Kidney (tissue), 22 donors: ENCODE measurements at places on chromosomes 12 and 14. TPM values are rescaled to one million over a fixed set of nuclear protein-coding genes. Genes with fewer than 3 reads are reported as not detected.

- H3K27ac ChIP-seq, result no peak overlapping the region
- H3K27me3 ChIP-seq, result no peaks in the 10 kb centered on the region
- DNase-seq, result no peak
- H3K4me1 ChIP-seq, result no peaks in the 10 kb centered on the region
These were observed 111.6 kb downstream of the RIN3 start for GRCh38 chr14:92625213-92625612.

GRCh38 chr14:69594846-69595245 lies 16.6 kb upstream of the SUSD6 start:
- H3K27me3 ChIP-seq, result no peaks in the 10 kb centered on the region
- no peaks in the 10 kb centered on the region for H3K36me3 ChIP-seq
- H3K4me3 ChIP-seq, result no peak overlapping the region
- no peaks in the 10 kb centered on the region for H3K4me1 ChIP-seq

DNA sequence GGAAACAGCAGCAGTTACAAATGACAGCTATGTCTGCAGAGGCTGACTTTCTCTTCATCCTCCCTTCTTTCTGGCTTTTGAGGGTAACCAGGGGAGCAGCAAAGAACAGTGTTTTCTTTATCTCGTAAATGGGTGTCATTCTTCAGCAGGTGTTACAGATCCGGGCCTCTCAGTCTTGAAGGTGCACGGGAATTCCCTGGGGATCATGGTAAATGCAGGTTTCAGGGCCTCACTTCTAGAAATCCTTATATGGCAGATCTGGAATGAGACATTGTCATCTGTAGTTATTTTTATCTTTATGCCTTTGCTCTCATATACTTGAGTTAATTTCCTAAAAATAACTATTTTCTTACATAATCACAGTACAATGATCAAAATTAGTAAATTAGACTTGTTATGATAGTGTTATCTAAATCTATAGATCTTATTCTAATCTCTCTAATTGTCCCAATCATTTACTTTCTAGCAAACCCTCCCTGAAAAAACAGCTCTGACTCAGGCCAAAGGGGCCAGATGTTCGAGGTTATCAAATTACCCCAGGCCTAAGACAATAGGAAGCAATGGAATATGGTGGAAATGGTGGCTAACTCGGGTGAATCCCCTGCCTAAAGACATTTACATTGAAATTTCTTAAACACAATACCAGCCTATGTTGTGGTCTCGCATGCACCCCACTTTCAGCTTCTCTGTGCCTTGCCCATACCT lies 145.0 kb downstream of the CAND1 start:
- H3K27ac ChIP-seq, result no peak overlapping the region
- DNase-seq, result no peak
- no peaks in the 10 kb centered on the region for H3K36me3 ChIP-seq
- H3K27me3 ChIP-seq, result no peaks in the 10 kb centered on the region
- no peak overlapping the region for H3K4me3 ChIP-seq
- no peaks in the 10 kb centered on the region for H3K4me1 ChIP-seq

DNA sequence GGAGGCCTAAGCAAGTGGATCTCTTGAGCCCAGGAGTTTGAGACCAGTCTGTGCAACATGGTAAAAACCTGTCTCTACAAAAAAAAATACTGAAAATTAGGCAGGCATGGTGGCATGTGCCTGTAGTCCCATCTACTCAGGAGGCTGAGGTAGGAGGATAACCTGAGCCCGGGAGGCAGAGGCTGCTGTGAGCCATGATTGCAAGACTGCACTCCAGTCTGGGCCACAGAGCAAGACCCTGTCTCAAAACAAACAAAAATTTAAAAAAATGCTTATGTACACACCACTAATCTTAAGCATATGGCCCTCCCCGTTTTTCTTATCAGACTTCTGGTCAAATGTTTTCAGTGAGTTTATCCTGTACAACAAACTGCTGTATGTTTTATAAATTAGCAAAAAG lies 1.7 kb upstream of the GNPNAT1 start:
- no peaks in the 10 kb centered on the region for H3K27me3 ChIP-seq
- H3K27ac ChIP-seq, result no peak overlapping the region
- no peak for DNase-seq
- H3K4me1 ChIP-seq, result no peaks in the 10 kb centered on the region
- no peaks in the 10 kb centered on the region for H3K36me3 ChIP-seq

GRCh38 chr12:88111074-88111652 lies 30.7 kb downstream of the CEP290 start:
- H3K4me3 ChIP-seq, result no peak overlapping the region
- peak; percentile 49 for DNase-seq
- no peaks in the 10 kb centered on the region for H3K4me1 ChIP-seq
- no peak overlapping the region for H3K27ac ChIP-seq
- peaks cover 9% of the 10 kb centered on the region for H3K36me3 ChIP-seq
- H3K27me3 ChIP-seq, result no peaks in the 10 kb centered on the region

GRCh38 chr12:113515082-113515856 lies 43.6 kb upstream of the LHX5 start:
- peaks cover 18% of the 10 kb centered on the region for H3K27me3 ChIP-seq
- H3K27ac ChIP-seq, result no peak overlapping the region
- no peaks in the 10 kb centered on the region for H3K4me1 ChIP-seq
- H3K4me3 ChIP-seq, result no peak overlapping the region

DNA sequence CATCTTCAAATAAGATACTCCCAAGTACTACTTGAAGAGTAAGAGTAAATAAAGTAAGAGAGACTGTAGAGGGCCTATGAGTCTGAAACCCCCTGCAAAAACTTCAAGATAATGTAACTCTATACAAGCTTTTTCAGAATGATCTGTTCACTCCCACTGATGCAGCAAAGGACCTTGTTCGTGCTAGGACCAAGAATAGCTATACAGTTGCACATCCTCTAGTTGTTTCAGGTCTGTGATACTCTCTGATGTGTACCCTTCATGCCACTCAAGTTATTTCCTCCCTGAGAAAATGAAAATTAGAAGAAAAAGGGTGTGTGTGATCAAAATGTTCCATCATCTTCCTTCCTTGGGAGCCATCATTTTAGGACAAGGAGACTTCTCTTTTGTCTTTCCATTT lies 204.4 kb downstream of the ALX1 start:
- no peaks in the 10 kb centered on the region for H3K36me3 ChIP-seq
- no peaks in the 10 kb centered on the region for H3K27me3 ChIP-seq
- no peak for DNase-seq
- H3K4me3 ChIP-seq, result no peak overlapping the region
- H3K4me1 ChIP-seq, result no peaks in the 10 kb centered on the region

- no peak overlapping the region for H3K27ac ChIP-seq
- H3K4me3 ChIP-seq, result no peak overlapping the region
- no peak for DNase-seq
- no peaks in the 10 kb centered on the region for H3K27me3 ChIP-seq
- peaks cover 2% of the 10 kb centered on the region for H3K4me1 ChIP-seq
- no peaks in the 10 kb centered on the region for H3K36me3 ChIP-seq
These were observed 9.0 kb downstream of the SP1 start for GRCh38 chr12:53388932-53389331.

DNA sequence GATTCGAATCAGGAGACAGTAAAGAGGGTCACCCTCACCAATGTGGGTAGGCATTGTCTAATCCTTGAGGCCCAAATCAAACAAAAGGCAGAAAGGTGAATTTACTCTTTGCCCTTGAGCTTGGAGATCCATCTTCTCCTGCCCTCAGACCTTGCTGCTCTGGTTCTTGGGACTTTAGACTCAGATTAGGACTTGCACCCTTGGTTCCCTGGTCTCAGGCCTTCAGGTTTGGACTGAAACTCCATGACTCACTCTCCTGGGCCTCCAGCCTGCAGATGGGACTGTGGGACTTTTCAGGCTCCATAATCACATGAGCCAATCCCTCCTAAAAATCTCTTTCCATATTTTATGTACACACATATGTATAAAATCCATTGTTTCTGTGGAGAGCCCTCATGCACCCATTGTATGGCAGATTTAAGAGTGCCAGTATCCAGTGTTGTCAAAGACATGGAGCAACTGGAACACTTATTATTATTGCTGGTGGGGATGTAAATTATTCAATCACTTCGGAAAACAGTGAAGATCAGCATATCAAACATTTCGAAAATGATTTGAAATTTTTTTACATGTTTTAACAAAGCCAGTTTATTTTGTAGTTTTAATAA lies 48.7 kb downstream of the EID3 start:
- DNase-seq, result no peak
- no peaks in the 10 kb centered on the region for H3K27me3 ChIP-seq
- H3K4me1 ChIP-seq, result no peaks in the 10 kb centered on the region
- H3K36me3 ChIP-seq, result peaks cover 13% of the 10 kb centered on the region
- H3K4me3 ChIP-seq, result no peak overlapping the region

DNA sequence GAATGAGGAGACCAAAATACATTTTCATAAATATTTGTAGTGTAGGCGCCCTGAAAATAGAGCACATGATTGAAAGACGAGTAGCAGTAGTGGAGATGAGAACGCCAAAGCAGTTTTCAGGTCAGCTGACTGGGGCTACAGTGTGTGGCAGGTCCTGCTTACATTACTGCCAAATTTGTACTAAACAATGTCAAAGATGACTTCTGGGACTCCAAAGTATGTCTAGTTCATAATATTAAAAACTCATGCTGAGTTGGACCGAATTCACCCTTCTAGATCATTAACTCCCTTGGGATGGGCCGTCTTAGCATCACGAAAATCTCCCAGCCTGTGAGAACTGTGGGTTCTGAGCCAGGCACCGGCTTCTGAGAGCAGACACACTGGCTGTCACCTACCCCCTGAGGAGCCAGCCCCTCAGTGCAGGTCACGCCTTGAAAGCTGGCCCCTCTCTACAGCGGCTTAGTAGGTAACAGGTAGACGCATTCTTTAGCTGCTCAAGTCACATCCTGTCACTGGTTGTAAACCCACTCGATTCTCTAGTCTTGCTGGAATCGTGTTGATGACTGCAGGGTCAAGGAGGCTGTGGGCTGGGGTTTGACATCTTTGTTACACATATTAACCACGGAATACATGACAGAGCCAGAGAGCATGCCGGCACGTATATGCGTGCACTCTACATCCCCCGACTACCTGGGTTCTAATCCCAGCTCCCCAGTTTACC lies 210.4 kb downstream of the ETV6 start:
- DNase-seq, result no peak
- H3K36me3 ChIP-seq, result no peaks in the 10 kb centered on the region
- peaks cover 25% of the 10 kb centered on the region for H3K4me1 ChIP-seq
- no peaks in the 10 kb centered on the region for H3K27me3 ChIP-seq
- no peak overlapping the region for H3K27ac ChIP-seq

PLEK2 gene
- 10.8 TPM for total RNA-seq

NPAS3 gene
- 5.0 TPM for total RNA-seq
